Activated naive CD8-positive, alpha-beta T cell treated with anti-CD3 and anti-CD28 coated beads, Interleukin-2, amount 10 ng/mL, durations not matched to agents 7 days and 5 days (primary cell): ENCODE measurements at places on chromosomes 11 and 22. TPM values are rescaled to one million over a fixed set of nuclear protein-coding genes. Genes with fewer than 3 reads are reported as not detected.

SYT8 gene
- total RNA-seq = not detected

SMARCB1 gene
- total RNA-seq = 81.2 TPM

CSF2RB gene
- total RNA-seq = 1.3 TPM

GRCh38 chr11:66858186-66858938 lies 1.5 kb downstream of the LRFN4 start:
- H3K36me3 ChIP-seq = no peaks in the 10 kb centered on the region
- no peak overlapping the region for H3K27ac ChIP-seq
- DNase-seq = no peak

GRCh38 chr22:38700270-38700788 lies 414 bp downstream of the JOSD1 start:
- DNase-seq = no peak
- H3K4me1 ChIP-seq = peaks cover 52% of the 10 kb centered on the region

GRCh38 chr11:3043315-3043871 lies 13.8 kb downstream of the CARS1 start:
- H3K27me3 ChIP-seq = no peaks in the 10 kb centered on the region
- H3K4me1 ChIP-seq = peaks cover 5% of the 10 kb centered on the region
- DNase-seq = no peak
- no peak overlapping the region for H3K4me3 ChIP-seq

- peaks cover 3% of the 10 kb centered on the region for H3K36me3 ChIP-seq
- H3K27ac ChIP-seq = no peak overlapping the region
- H3K4me3 ChIP-seq = no peak overlapping the region
- no peak for DNase-seq
- H3K4me1 ChIP-seq = no peaks in the 10 kb centered on the region
These were observed 15.4 kb downstream of the SRPRA start for GRCh38 chr11:126253265-126253664.

GRCh38 chr11:76839311-76839710 lies 21.4 kb upstream of the ACER3 start:
- H3K27ac ChIP-seq = no peak overlapping the region
- H3K27me3 ChIP-seq = peaks cover 42% of the 10 kb centered on the region
- no peak for DNase-seq
- H3K4me3 ChIP-seq = no peak overlapping the region
- H3K36me3 ChIP-seq = no peaks in the 10 kb centered on the region
- H3K4me1 ChIP-seq = no peaks in the 10 kb centered on the region

DNA sequence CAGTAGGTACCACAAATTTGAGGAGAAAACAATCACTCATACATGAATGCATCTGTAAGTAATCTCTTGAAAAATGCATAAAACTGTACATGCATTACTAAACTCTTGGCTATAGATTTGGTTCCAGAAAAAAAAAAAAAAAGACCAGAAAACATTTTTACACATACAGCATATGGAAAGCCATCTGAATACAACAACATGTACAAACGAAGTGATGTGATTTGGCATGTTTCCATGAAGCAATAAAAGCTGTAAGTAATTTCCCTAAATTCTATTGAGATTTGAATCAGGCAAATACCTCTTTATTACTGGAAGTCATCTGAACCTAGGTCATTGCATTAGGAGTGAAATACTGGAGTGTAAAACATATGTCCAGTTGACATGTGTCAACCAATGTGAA lies 31.9 kb upstream of the ZC3H12C start:
- H3K27ac ChIP-seq = no peak overlapping the region
- H3K4me3 ChIP-seq = no peak overlapping the region
- DNase-seq = no peak
- H3K27me3 ChIP-seq = peaks cover 5% of the 10 kb centered on the region
- no peaks in the 10 kb centered on the region for H3K36me3 ChIP-seq
- no peaks in the 10 kb centered on the region for H3K4me1 ChIP-seq

DNA sequence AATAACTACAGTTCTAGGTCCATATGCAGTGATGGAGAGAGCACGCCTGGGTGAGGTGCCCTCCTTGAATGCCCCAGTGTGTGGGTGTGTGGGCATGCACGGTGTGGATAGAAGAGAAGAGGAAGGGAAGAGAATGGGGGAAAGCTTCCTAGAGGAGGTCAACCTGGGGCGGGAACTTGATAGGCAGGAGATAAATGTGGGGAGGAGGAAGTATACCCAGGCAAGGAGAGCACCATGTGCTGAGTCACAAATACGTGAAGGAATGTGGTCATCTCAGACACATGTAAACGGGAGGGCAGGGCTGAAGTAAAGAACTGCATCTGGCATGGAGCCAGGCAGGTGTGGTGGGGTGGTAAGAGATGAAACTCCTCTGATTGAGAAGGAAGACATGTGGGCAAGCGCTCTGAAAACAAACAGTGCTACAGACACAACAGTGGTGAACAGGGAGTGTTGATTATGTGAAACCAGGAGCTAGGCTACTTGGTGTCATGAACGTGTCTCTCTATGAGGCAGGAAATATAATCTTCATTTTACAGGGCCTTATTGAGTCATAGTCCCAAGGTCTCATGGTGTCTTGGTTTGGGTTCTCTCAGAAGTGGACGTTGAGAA lies 61.5 kb upstream of the EED start:
- no peaks in the 10 kb centered on the region for H3K27me3 ChIP-seq
- H3K27ac ChIP-seq = no peak overlapping the region
- no peak overlapping the region for H3K4me3 ChIP-seq
- peaks cover 8% of the 10 kb centered on the region for H3K4me1 ChIP-seq
